ENCODE measurements at places on chromosomes 7 and 10. TPM values are rescaled to one million over a fixed set of nuclear protein-coding genes. Genes with fewer than 3 reads are reported as not detected.

Gene TMEM236
- 0.17 TPM for total RNA-seq

Gene TAS2R5
- total RNA-seq: 0.47 TPM

Gene KCNH2
- total RNA-seq: under 0.01 TPM

Gene C10orf105
- under 0.01 TPM for total RNA-seq

Gene GARIN1A
- total RNA-seq: 0.14 TPM

Gene C10orf67
- total RNA-seq: not detected

Gene IDE
- 35.4 TPM for total RNA-seq

Gene CTAGE8
- not detected for total RNA-seq

Gene GDF2
- total RNA-seq: not detected

Gene WIPF3
- total RNA-seq: 0.17 TPM

Gene ADCYAP1R1
- not detected for total RNA-seq

Gene DYNC1I1
- total RNA-seq: 15.1 TPM

Gene MYOF
- 467 TPM for total RNA-seq

All from dermis blood vessel endothelial cell (primary cell).